ENCODE measurements at places on chromosomes 16 and 17. TPM values are rescaled to one million over a fixed set of nuclear protein-coding genes. Genes with fewer than 3 reads are reported as not detected.

GRCh38 chr17:74824961-74825627 lies 34.6 kb downstream of the GRIN2C start:
- no peak overlapping the region for H3K27ac ChIP-seq
- no peaks in the 10 kb centered on the region for H3K4me1 ChIP-seq
- no peak for DNase-seq

DNA sequence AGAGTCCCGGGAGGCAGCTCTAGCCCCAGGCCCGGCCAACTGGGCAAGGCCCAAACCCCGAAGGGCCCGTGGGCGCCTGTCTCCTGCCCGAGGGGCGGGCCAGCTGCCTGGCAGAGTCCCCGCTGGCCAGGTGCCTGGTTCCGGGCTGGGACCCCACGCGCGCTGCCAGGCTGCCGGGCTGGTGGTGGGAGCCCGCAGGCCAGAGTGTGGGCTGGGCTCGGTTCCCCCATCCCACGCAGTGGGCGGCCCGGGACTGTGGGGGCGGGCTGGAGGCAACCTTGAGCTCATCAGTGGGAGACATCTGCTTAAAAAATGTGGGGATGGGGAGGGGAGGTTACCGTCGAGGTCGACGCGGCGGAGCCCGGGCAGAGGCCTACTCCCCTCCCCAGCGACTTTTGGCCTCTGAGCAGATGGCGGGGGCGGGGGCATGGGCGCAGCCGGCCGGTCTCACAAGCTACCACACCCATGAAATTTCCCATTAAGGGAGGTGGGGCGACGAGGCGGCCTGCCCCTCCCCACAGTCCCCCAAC lies 176.4 kb upstream of the GSE1 start:
- no peaks in the 10 kb centered on the region for H3K36me3 ChIP-seq
- peaks cover 25% of the 10 kb centered on the region for H3K4me1 ChIP-seq
- peak overlapping the region; percentile 50 for H3K4me3 ChIP-seq
- DNase-seq: peak; percentile 88

- H3K36me3 ChIP-seq: no peaks in the 10 kb centered on the region
- H3K4me1 ChIP-seq: no peaks in the 10 kb centered on the region
- DNase-seq: no peak
These were observed 32.0 kb downstream of the SBK1 start for GRCh38 chr16:28324235-28324886.

DNA sequence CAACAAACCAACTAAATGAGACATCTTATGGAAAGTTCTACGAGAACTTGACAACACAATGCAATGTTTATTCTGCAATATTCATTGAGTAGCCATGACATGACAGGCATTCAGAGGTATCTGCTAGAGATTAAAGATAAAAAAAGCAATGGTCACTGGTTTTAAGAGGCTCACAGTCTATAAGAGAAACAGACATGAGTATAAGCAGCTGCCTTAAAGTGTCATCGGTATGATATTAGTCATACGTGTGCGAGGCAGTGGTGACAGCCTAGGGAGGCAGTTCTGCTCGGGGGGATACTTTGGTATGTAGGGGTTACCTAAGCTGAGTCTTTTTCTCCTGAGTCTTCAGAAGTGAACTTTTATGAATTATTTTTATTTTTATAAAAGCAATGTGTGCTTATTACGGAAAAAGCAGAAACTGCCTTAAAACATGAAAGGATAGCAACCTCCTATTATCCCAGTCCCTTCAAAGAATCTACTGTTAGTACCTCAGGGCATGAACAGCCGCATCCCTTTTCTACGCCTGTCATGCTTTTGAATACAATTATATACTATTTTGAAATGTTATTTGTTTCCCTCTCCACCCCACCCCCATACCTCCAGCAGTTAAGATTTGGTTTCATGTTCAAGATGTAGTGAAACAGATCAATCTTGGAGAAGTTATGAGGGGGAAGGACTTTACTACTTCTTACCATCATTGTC lies 7.7 kb downstream of the ST6GALNAC1 start:
- H3K27me3 ChIP-seq: no peaks in the 10 kb centered on the region
- no peak overlapping the region for H3K27ac ChIP-seq
- peaks cover 6% of the 10 kb centered on the region for H3K4me1 ChIP-seq
- no peak for DNase-seq

DNA sequence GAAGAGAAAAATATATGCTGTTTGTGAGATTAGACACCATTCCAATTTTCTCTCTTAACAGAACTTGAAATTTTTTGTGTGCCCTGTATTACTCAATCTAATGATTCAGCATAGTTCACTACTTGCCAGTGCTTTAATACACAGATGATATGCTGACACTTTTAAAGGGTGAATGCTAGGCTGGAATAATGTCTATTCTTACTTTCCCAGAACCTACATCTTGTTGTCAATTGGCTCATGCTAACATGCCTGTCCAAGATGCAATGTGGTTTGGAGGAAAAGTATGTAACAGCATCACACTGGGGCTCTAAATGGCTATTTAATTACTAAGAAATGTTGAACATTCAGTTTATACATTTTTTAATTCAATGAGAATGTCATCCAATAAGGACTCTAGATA lies 7.6 kb upstream of the MAP2K6 start:
- no peaks in the 10 kb centered on the region for H3K36me3 ChIP-seq
- no peaks in the 10 kb centered on the region for H3K27me3 ChIP-seq
- H3K4me1 ChIP-seq: peaks cover 3% of the 10 kb centered on the region
- no peak overlapping the region for H3K4me3 ChIP-seq

- H3K4me3 ChIP-seq: no peak overlapping the region
- no peaks in the 10 kb centered on the region for H3K4me1 ChIP-seq
- H3K27ac ChIP-seq: no peak overlapping the region
- no peaks in the 10 kb centered on the region for H3K27me3 ChIP-seq
- peak; percentile 45 for DNase-seq
These were observed 87.5 kb upstream of the WSB1 start for GRCh38 chr17:27206447-27206846.

DNA sequence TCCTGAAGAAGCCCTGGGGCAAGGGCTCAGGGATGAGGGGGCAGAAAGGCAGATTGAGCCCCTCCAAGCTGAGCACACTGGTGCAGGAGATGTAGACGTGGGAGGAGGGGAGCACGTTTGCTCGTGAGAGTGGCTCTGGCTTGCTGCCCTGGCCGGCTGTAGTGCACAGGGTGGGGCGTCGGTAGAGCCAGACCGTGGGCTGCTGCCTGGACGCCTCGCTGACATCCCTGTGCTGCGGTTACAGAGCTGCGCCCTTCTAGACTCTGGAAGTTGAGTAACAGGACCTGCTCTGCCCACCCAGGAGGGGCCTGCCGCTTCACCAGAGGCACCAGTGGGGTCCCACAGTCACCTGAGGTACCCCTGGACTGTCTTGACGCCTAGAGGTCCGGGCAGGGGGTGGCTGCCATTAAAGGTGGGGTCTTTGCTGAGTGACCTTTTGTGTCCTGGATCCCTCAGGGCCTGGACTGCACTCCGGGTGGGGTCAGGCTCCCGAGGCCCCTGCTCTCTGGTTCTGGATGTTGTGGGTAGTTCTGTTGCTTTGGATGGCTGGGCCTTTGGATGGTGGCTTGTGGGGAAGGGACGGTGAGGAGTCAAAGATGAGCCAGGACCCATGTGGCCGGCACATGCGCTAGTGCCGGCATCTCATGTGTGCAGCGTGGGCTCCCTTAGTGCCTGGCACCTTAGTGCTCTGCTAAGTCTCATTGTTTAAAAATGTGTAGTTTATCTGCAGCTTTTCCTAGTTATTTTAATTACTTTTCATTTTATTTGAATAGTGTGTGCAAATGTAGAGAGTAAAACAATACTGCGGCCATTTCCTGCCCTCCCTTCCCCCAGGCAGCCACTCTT lies 41.7 kb downstream of the PGS1 start:
- peaks cover 24% of the 10 kb centered on the region for H3K36me3 ChIP-seq
- H3K27ac ChIP-seq: peak overlapping the region; percentile 90
- H3K4me3 ChIP-seq: no peak overlapping the region
- DNase-seq: no peak
- H3K4me1 ChIP-seq: peaks cover 12% of the 10 kb centered on the region

COG4 gene
- 46.9 TPM for total RNA-seq

DHRS7C gene
- not detected for total RNA-seq

PPL gene
- total RNA-seq: 31.7 TPM

C17orf78 gene
- total RNA-seq: not detected

TMEM100 gene
- total RNA-seq: 0.10 TPM

SLC9A5 gene
- 5.4 TPM for total RNA-seq
